T-cell (primary cell): ENCODE measurements at places on chromosomes 1 and 21.

- no peaks in the 10 kb centered on the region for H3K36me3 ChIP-seq
- no peak overlapping the region for H3K4me3 ChIP-seq
- H3K27me3 ChIP-seq, result peaks cover 10% of the 10 kb centered on the region
Measured at GRCh38 chr1:185795181-185795580, 61.0 kb downstream of the HMCN1 start.

- H3K27me3 ChIP-seq, result no peaks in the 10 kb centered on the region
- no peaks in the 10 kb centered on the region for H3K4me1 ChIP-seq
- no peak for DNase-seq
- no peaks in the 10 kb centered on the region for H3K36me3 ChIP-seq
Measured at GRCh38 chr1:157739229-157739901, 37.6 kb downstream of the FCRL2 start.

DNA sequence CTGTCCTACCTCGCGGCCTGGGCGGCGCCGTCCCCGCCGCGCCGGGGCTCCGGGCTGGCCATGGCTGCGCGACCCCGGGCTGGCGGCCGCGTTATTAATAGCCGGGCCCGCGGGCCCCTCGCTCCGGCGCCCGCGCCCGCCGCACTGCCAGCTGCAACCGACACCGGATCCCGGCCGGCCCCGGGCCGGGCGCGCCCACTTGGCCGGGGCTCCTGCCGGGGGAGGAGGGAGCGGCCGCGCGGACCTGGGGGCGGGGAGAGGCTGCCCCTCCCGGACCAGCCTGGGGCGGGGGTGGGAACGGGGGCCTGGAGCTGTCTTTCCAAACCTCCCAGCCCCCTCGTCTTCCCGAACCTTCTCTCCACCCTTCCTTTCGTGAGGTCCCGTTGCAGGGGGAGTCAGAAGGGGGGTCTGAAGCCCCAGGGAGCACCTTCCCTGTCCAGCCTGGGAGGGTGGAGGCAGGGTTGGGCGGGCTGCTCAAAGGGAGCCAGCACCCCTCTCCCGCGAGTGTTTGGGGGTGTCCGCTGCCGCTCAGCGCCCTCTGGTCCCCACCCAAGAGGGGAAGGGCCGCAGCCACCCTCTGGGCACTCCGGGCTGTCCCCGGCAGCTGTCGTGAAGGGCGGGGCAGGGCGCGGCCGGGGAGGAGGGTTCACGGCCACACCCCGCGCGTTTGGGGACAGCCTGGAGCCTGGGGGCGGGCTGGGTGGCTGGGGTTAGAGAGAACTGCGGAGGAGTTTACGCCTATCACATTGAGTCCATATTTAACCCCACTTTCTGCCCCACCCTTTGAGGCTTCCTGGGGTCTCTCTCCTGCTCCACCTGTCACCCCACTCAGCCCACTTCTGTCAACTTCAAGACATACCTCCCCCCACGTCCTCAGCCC, at the start of gene SYNC:
Gene SYNC, minus strand, starts transcription at position 172 of the 880 bp plus-strand sequence. Its CDS starts 110 bp downstream, at position 62.
- H3K27ac ChIP-seq, result no peak within 1 kb of the TSS
- peak within 1 kb of the TSS; percentile 17 for H3K4me3 ChIP-seq
- no peaks in the 10 kb centered on the region for H3K27me3 ChIP-seq
- H3K36me3 ChIP-seq, result no peaks in the 10 kb centered on the region
- H3K4me1 ChIP-seq, result peaks cover 15% of the 10 kb centered on the region

DNA sequence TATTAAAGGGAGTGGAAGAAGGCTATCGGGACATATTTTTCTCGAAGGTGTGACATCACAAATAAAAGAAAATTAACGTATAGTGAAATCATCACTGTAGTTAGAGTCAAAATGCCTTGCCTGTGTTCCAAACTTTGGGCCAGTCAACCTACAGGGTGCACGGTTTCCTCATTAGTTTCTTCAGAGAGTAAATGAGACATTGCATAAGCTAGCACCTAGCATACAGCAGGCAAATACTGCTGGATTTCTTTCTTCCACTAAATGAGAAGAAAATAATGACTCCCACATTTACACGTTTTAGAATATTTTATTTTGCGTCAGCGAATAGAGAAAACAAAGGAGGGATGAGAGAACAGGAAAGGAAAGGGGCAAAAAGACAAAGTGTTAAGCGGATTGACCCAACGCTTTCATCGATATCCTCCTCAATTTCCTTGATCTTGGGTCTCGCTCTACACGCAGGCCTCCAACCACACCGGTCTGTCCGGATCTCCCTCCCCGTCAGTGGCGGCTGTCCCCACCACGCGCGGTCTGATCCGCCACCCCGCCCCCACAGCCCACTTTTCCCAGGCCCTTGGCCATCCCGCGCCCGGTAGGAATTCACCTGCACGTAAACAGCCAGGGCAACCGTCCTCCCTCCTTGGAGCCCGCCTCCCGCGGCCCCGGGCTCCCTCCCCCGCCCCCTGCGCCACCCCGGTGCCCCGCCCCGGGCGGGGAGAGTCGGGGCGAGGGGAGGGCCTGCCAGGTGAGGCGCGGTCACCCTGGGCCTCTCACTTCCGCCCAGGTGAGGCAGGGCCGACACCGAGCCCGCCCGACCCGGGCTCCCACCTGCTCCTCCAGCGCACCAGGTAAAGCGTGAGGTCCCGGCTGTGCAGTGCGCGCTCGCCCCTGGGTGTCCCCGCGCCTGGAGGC, at the start of gene PATJ:
Gene PATJ, plus strand, starts transcription at position 770 of the 909 bp plus-strand sequence. CDS start 20,413 bp downstream, outside the sequence.
- H3K4me1 ChIP-seq, result peaks cover 21% of the 10 kb centered on the region
- H3K4me3 ChIP-seq, result peak within 1 kb of the TSS; percentile 76
- H3K27ac ChIP-seq, result peak within 1 kb of the TSS; percentile 77
- peak; percentile 71 for DNase-seq

GRCh38 chr1:98147280-98147679, 226.4 kb upstream of the DPYD start:
- no peaks in the 10 kb centered on the region for H3K36me3 ChIP-seq
- no peak overlapping the region for H3K27ac ChIP-seq
- H3K4me1 ChIP-seq, result no peaks in the 10 kb centered on the region
- no peak for DNase-seq
- no peak overlapping the region for H3K4me3 ChIP-seq
- no peaks in the 10 kb centered on the region for H3K27me3 ChIP-seq

GRCh38 chr21:29434081-29434480, 135.4 kb downstream of the BACH1 start:
- no peak overlapping the region for H3K4me3 ChIP-seq
- peaks cover 5% of the 10 kb centered on the region for H3K4me1 ChIP-seq
- H3K27ac ChIP-seq, result no peak overlapping the region

DNA sequence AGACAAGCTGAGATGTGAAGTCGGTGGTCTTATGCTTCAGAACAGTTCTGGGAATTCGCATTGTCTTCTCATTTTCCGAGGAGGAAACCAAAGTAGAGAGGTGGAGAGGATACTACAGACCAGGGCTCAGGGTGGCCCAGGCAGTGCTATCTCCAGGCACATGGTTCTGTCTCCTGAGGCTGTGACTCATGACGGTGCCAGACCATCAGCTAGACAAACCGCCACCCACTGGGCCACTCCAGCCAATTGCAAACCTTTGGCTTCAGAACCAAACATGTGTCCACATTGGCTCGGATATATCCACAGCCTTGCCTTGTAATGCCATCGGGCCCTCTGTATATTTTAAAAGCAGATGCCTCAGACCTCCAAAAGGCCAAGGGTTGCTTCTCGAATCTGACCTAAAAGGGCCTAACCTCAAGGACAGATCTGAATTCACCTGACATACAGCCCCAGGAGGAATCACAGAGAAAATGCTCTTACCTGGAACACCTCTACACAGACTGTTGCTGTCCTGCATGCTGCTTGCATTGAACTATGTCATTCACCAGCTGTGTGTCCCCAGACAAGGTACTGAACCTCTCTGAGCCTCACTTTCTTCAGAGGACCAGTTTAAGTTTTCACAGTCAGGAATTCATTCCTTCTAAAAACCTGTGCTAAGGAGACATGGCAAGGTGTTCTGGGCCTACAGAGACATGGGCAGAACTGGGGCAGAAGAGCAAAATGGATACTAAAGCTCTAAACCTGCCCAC, 224.9 kb upstream of the JUN start:
- no peak for DNase-seq
- no peak overlapping the region for H3K27ac ChIP-seq
- no peaks in the 10 kb centered on the region for H3K36me3 ChIP-seq
- H3K4me3 ChIP-seq, result no peak overlapping the region

GRCh38 chr1:68378296-68379084, 71.3 kb downstream of the RPE65 start:
- no peak overlapping the region for H3K4me3 ChIP-seq

GRCh38 chr1:180188091-180188506, 33.4 kb downstream of the QSOX1 start:
- no peak overlapping the region for H3K27ac ChIP-seq
- no peaks in the 10 kb centered on the region for H3K27me3 ChIP-seq
- no peak for DNase-seq
- H3K4me1 ChIP-seq, result peaks cover 29% of the 10 kb centered on the region
- H3K36me3 ChIP-seq, result peaks cover 33% of the 10 kb centered on the region
